Uterus (tissue), 4 donors: ENCODE measurements at places on chromosomes 6 and 20.
A peak's percentile ranks its signal among the peaks of the same experiment; 100 is the strongest.

- no peak for DNase-seq
Observed at GRCh38 chr6:112310439-112311125, 36.5 kb upstream of the RFPL4B start.

DNA sequence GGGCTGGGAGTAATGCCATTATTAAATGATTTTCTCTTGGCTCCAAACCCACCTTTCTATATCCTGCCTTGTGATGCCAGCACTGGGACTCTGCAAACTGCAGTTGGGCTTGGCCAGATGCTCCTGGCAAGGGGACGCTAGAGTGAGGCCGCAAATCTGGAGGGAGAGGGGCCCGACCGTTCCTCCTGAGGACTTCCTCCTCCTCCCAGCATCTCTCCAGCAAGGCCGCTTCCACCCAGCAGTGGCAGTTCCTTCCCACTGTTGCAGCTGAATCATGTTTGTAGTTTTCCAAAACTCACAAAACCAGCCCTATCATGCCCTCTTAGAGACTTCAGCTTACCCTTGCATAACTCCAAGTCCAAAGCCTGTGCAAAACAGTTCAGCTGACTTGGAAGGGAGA is 244.4 kb downstream of the FOXA2 start:
- no peak for DNase-seq

DNA sequence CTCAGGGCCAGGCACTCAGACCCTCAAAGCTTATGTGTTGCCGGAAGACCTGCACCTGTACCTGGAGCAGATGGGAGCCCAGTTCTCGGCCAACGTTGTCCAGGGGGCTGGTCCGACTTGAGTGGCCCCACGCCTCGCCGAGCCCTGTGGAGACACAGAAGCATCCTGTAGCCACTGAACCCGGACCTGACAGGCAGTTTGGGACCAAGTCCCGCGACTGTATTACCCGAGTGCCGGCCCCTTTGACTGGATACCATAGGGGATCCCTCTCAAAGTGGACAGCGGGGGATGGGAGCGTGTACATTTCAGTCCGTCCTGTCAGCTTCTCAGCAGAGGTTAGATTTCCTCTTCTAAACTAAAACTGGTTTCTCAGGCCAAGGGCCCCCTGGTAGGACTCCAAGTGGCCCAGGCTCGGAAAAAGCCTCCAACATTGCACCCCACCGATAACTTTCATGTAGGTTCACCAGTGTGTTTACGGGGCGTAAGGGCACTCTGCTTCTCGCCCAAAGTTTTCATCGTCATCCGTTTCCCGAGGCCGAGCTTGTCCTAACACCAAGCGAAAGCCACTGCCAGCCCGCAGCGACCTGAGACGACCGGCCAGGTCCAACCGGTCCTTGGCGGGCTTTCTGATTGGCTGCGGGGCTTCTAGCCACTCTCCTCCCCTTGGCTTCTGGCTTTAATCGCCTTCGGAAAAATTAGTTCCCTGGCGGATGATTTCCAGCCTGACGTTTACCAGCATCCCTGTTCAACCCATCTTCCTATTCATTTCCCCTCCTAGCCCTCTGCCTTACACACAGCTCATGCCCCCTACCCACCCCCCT is 10.8 kb downstream of the SIM1 start:
- DNase-seq: no peak

GRCh38 chr6:42009844-42010184 is 40.5 kb upstream of the TAF8 start:
- DNase-seq: no peak

GRCh38 chr6:133198725-133199124 is 42.4 kb upstream of the EYA4 start:
- no peak for DNase-seq

- no peak for DNase-seq
Observed at GRCh38 chr6:11248974-11249761, 16.7 kb upstream of the NEDD9 start.

- DNase-seq: no peak
Observed at GRCh38 chr6:166739117-166739975, 112.3 kb upstream of the RPS6KA2 start.

DNA sequence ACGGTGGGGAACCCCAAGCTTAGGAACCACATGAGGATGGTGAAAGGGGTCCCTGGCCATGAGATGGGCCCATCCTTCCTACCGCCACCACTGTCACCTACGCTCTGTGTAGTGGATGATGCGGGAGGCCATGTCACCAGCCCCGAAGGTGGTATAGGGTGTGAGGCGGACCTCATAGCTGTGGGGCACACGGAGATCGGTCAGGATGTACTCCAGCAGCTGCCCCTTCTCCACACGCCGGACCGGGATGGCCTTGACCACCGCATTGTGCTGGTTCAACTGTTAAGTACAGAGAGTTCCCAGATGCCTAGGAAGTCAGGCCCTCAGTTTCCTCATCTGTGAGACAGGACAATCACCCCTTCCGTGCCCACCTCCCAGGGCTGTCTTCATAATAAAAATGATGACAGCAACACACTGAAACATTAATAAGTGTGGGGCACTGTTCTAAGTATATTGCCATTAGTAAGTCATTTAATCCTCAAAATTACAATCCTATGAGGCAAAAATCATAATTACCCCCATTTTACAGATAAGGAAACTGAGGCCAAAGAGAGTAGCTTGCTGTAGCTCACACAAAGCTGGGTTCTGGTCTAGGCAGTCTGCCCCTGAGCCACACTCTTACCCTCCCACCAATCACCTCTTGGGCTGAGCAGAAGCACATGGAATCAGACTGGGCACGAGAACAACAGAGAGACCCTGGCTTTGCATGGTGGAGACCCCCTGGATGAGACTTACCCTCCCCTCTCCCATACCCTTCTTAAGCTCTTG is 51.4 kb downstream of the MDGA1 start:
- no peak for DNase-seq

DNA sequence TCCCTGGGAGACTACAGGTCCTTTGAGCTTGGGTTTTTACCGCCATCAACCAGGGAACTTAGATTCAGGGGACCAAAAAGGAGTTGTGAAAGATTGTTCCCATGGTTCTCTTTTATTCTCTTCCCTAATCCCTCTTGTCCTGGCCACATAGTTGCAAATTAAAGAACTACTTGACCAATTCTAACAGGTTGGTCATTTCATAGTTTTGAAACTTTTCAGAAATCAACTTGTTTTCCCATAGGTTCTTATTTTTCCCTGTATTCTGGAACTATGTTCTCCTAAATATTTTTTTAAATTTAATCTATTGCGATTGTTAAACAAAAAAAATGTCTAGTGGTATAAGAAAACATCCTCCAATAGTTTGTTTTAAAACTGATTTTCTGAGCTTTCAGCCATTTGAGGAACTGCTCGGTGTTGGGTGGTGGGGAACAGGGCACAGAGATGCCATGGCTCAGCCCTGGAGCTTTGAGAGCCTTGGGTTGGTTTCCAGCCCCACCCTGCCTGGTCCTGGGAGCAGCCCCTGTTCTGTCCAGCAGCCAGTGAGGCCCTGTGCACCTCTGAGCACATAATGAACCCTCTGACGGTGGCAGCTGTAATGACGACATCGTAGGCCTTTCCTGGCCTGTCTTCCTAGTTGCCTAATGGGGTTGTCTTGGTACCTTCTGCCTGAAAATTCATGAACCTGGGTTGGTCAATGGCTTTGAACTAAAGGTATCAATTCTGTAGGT is 53.5 kb downstream of the TBC1D7 start:
- no peak for DNase-seq

- DNase-seq: no peak
Observed at GRCh38 chr6:6764764-6765434, 176.4 kb downstream of the LY86 start.

GRCh38 chr6:34792605-34793500 is 970 bp downstream of the BLTP3A start:
- DNase-seq: peak; percentile 29

DNA sequence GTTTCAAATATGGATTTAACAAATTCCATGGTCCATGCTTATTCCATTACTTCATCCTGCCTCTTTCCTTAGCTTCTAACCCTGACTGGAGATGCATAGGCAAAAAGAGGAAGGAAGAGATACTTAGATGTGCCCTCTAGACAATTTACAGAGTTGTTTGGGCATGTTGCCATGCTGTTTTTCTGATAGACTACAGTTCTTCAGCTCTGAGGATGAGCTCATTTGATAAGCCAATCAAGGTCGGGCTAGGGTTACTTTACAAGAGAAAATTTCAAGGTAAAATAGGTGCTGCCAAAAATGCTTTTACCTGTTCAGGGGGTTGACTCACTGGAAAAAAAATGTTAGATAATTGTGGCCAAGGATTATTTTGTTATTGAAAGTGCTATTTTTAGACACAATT is 5.9 kb downstream of the HCRTR2 start:
- no peak for DNase-seq

- DNase-seq: no peak
Observed at GRCh38 chr6:168706471-168707177, 265.6 kb downstream of the SMOC2 start.

DNA sequence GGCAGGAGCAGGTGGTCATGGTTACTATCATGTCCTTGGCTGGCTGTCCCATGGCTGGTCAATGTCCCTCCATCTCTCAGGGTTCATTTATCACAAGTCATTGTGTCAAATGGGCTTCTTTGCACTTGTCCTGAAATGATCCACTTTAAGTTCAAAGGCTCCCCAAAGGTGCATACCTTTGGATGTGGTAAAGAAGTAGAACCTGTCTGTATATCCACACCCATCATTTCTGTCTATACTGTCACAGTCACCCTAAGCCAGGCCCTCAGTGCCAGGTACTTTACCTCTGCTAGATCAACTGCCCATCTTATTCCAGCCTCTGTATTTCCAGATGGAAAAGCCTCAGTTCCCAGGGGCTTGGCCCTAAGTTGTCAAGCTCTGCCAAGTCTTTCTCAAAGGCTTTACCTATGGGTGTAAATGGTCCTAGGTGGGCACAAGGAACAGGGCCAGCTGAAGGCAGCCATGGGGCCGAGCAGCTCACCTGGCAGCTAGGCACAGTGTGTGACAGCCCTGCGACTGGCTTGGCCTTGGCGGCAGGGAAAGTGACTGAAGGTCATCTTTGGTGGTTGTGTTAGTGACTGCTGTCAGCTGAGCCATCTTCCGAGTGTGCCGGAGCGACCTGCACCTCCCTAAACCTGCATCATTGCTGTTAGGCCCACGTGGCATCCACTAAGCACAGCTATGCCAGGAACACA is 198.4 kb downstream of the SYNDIG1 start:
- DNase-seq: no peak

DNA sequence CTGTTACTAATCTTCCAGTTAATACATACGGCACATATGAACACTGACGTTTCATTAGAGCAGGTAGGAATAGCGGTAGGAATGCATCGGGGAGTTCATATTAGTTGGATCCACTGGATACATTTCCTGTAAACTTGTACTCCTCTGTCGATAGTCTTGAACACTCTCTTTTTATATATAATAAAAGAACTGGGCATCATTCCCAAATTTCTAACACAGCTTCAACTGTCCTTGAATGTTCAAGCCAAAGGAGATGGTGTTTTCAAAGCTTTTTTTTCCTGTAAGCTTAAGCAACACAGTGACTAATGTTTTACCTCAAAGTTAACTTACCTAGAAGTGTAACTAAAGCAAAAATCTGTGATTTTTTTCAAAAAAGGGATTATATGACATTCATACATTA is 195.3 kb downstream of the UTRN start:
- no peak for DNase-seq

GRCh38 chr20:2084703-2085102 is 16.9 kb upstream of the STK35 start:
- no peak for DNase-seq

DNA sequence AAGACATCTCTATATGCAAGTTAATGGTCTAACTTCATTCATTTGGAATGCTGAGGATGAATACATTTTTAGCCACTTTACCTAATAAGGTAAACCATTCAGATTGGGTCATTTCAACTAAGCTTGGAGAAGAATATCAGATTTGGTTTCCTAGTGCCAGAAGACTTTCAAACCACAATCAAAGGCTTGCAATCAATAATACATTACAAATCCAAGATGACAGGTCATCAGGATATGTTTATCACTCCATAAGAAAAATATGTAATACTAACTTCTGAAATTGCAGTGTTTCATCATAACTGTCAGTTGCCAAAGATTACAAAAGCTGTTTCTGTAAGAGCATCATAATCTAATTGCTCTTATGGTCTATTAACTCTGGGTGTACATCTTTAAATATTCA is 654.0 kb downstream of the COL12A1 start:
- no peak for DNase-seq

- DNase-seq: no peak
Observed at GRCh38 chr20:36670665-36671357, 24.8 kb upstream of the SLA2 start.

GRCh38 chr6:152130441-152130840 is 323.0 kb downstream of the ESR1 start:
- DNase-seq: no peak

DNA sequence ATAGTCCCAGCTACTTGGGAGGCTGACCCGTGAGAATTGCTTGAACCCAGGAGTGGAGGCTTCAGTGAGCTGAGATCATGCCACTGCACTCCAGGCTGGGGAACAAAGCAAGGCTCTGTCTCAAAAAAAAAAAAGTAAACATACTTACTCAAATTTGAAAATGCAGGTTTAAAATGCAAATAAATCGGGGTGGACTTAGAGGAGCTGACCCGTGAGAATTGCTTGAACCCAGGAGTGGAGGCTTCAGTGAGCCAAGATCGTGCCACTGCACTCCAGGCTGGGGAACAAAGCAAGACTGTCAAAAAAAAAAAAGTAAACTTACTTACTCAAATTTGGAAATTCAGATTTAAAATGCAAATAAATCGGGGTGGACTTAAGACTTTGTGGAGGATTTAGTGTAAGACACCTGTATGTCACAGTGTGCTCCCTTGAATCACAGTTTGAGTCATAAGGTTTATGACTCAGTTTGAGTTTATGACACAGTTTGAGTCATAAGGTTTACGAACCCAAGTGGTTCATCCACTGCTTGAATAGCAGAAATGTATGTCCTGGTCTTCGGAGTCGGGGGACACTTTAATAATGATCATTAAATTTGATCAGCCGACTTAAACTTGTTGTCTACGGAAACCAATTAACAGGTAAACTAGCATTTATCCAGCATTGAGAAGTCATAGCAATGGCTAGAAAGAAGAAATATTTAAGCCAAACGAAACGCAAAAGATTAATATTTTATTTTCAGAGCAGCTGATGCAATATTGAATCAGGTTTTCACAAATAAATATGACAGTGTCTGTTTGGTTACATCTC is 6.8 kb upstream of the MRPS10 start:
- no peak for DNase-seq

GRCh38 chr20:32037929-32038328 is 14.1 kb upstream of the HCK start:
- DNase-seq: no peak

- DNase-seq: no peak
Observed at GRCh38 chr6:33620158-33620855, 815 bp upstream of the ITPR3 start.

- DNase-seq: no peak
Observed at GRCh38 chr20:1618479-1618878, 1.3 kb downstream of the SIRPB1 start.

GRCh38 chr6:73679009-73679408 is 17.0 kb upstream of the CD109 start:
- DNase-seq: no peak

DNA sequence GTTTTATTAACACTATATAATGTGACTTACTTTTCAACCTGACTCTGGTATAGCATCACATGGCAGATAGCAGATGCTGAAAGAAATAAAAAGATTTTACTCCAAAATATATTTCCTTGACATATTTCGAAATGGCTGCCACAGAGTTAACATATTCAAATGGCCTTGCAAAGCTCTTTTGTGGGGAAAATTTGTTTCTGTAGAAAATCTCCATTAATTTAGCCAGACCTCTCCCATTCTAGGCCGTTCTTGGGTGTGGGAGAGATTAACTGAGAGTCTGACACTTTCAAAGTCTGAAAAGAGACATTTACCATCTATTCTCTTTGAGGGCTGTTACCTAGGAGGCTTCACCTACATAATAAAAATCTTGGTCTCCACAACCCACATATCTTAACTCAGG is 217.2 kb downstream of the OTOR start:
- no peak for DNase-seq
